Body of pancreas (tissue), 4 donors: ENCODE measurements at places on chromosomes 16 and 17. TPM values are rescaled to one million over a fixed set of nuclear protein-coding genes. Genes with fewer than 3 reads are reported as not detected.
A peak's percentile ranks its signal among the peaks of the same experiment; 100 is the strongest.

Gene FOXJ1
- total RNA-seq = 0.33 TPM

Gene TBX21
- total RNA-seq = 1.0 TPM

Gene NPIPB5
- total RNA-seq = 132 TPM

Gene GCGR
- total RNA-seq = 5.3 TPM

Gene SUPT4H1
- 10.2 TPM for total RNA-seq

Gene NDE1
- total RNA-seq = 37.9 TPM

Gene KRT34
- total RNA-seq = not detected

Gene HID1
- 157 TPM for total RNA-seq

Gene DNAAF8
- 0.26 TPM for total RNA-seq

Gene GRAP
- 0.33 TPM for total RNA-seq

DNA sequence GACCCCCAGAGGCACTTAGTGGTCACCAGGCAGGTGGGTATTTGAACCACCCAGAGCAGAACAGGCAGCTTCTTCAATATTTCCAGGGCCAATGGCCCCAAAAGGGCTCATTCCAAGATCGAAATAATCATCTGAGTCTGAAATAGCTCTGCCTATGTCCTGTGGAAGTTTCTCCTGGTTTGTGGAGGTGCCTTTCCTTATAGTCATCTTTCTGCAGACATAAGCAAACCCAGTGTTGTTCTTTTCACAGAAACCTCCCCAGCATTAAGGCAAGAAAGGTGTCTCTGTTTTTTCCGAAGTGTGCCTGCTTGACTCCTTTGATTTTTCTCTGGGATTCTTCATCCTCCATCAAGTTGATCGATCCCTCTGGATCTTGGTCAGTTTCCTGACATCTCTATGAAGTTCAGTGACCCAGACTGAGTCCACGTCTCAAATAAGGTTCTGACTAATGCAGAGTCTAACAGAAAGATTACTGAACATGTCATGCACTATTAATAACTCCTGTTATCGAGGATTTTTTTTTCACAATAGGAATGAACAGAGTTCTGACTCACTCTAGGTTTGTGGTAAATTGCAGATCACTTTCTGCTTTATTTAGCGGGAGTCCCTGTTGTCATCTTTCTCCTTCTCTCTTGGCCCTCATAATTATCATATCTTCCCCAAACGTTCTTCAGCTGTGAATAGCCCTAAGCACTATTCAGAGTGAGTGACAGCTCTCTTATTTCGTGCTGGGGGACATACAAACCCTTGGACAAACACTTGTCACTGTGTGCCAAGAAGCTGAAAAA, 1.5 kb downstream of the LRRC3C start:
- DNase-seq = no peak

DNA sequence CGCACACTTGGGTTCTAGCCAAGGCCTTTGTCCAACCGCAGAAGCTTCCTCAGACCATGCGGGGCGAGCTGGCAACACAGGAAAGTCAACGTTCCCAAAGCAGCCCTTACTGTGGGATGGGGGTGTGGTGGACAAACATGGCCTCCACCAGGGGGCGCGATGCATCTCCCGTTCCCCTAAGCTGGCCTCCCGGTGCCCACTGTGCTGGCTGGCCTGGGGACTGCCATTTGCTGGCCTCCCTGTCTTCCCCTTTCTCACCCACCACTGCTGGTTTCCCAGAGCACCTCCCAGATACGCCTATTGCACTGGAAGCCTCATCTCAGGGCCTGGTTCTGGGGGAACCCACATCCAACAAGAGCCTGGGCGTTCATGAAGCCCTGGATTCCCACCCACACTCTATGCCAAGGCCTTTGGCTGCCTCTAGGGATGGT, 145.3 kb downstream of the IRF8 start:
- DNase-seq = no peak

GRCh38 chr17:30226878-30227277, 8.6 kb downstream of the SLC6A4 start:
- no peak for DNase-seq

DNA sequence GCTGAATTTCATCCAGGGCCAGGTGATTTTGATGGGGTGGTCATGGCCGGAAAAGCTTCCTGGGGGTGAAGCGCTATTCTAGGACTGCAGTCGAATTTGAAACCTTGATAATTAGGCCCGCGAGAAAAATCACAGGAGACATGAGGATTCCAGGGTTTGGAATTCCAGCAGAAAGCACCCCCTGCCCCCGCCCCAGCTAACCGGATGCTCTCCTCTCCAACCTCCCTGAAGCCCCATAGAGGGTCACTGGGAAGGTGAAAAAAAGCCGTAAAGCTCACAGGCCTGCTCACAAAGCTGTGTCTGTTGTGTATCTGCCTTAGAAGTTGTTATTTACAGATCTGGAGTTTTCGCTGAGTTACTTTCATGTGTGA, 1.2 kb upstream of the GINS2 start:
- DNase-seq = no peak

GRCh38 chr16:28597692-28598261, 927 bp upstream of the SULT1A2 start:
- DNase-seq = no peak

- DNase-seq = peak; percentile 62
These were observed 236.6 kb upstream of the GSE1 start for GRCh38 chr16:85376292-85377095.

GRCh38 chr16:51393381-51394005, 242.4 kb upstream of the SALL1 start:
- DNase-seq = no peak

DNA sequence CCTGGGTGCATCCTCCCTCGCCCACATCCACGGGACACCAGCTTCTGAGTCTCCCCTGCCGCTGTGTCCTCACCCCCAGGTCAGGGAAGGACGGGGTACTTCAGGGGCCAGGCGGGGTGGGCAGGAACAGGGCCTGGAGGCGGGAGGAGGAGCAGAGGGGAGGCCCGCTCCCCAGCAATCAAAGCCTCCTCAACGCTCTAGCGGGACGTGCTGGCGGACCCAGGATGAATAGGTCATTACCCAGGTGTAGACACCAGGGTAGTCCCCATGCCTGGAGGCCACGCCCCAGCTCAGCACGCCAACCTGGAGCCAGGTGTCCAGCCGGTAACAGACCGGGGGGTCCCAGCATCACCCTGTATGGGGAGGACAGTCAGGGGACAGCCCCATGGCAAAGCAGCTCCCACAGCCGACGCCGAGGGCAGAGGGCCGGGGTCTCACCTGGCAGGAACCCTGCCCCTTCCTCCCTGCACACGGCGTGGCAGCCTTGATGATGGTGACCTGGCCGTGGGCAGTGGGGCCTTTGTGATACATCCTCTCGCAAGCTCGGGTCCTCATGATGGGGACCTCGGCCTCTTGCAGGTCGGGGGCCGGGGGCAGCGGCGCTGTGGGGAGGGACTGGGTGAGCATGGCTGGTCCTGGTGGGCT, 24.2 kb downstream of the TPSD1 start:
- no peak for DNase-seq

GRCh38 chr16:27304881-27305745, 8.7 kb upstream of the IL4R start:
- no peak for DNase-seq

DNA sequence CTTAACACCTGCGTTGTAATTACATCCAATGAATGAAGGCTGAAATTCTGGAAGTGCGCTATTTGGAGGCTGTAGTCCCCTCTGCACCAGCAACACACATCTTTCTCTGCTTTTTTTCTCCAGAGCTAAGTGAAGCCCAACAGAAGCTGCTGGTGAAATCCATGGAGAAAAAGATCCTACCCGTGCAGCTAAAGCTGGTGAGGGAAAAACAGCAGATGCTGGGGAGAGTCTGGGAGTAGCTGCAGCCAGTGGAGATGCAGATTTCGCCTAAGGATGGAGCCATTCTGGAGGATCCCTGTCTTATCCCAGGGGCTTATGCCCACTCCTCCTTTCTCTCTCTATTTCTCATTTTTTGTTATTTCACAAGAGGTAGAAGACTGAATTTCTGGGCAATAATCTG, 4.8 kb upstream of the PSMD3 start:
- DNase-seq = no peak

GRCh38 chr16:59148769-59149155, 414.6 kb upstream of the GOT2 start:
- no peak for DNase-seq

DNA sequence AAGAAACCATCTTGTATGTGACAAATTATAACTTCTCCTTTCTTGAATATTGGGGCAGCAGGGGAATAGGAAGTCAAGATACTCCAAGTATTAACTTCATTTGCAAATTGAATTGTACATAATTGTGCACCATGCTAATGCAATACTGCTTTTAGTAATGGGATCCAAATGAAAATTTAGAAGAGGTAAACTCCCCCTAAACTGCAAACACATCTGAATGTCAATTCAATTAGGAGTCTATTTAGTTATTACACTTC, 4.5 kb downstream of the STAT5B start:
- no peak for DNase-seq

GRCh38 chr16:3946604-3947180, 66.2 kb upstream of the CREBBP start:
- no peak for DNase-seq

DNA sequence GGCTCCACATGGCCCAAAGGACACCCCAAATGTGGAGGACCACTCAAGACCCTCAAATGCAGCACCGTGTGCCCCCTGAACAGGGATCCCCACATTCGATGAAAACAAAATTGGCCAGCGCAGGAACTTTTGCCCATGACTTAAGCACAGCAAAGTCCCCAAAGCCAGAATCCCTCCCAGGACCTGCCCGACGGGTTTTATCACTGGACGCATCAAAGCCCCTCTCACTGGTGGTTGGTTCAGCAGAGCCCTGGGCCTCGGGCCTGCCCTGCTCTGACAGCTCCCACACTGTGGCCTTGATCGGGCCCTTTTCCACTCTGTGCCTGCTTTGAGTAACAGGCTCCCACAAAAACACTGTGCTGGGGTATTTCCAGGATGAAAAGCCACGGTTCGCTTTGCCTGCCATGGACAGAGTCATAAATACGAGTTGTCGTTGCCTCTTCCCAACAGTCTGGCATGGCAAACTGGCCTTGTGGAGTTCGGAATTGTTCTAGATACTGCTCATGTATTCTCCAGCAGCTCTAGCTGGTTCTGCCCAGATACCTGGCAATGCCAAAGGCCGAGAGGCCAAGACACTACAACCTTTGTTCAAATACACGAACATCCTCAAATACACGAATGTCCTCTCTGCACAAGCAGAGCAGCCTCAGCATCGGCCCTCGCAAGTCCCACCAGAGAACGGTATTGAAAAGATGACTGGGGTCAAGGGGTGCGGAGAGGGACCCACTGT, 46.4 kb downstream of the TBC1D16 start:
- DNase-seq = no peak

DNA sequence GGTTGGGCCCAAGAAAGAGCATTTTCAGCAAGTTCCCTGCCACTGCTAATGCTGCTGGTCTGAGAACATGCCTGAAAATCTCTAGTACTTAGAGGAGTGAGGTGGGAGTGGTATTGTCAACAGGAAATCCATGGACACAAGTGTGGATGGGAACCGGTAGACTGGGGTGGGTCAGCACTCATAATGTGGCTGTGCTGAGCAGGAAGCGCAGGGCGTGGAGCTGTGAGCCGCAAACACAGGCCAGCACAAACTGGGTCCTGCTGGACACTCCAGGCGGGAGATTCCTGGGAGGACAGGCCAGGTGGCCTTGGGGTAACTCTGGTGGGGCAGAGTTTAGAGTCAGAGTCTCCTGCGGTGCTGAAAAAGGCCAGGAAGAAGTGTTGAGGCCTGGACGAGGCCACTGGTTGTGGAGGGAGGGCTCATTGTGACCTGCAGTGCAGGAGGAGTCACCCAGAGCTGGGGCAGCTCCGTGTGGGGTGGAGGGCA, 62.6 kb downstream of the BANP start:
- no peak for DNase-seq
